SHP77 (cell line): ENCODE measurements at places on chromosomes 16 and 17.

- no peak for DNase-seq
Measured at GRCh38 chr17:44267818-44268490, at the start of gene SLC4A1. SLC4A1 (minus strand) TSS chr17:44268135; CDS start chr17:44262866, 5,269 bp downstream.

- DNase-seq, result no peak
Measured at GRCh38 chr17:5610956-5611355, 26.6 kb upstream of the NLRP1 start.

- no peak for DNase-seq
Measured at GRCh38 chr17:50768346-50768761, 1.0 kb upstream of the ANKRD40CL start.

DNA sequence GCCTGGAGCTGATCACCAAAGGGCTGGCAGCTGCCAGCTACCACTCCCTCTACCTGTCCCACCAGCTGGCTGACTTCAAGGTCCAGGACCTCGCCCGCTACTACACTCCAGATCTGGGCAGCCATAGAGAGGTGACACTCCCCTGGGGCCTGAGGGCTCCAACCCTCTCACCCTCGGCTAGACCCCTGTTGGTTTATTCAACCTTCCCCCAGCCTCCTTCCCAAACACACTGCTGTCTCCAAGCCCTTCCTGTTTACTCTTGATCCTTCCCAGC lies 18.0 kb downstream of the ALOX12B start:
- no peak for DNase-seq

- DNase-seq, result no peak
Measured at GRCh38 chr16:25020112-25020631, 5.0 kb upstream of the ARHGAP17 start.

GRCh38 chr17:78645421-78646295 lies 68.5 kb upstream of the DNAH17 start:
- no peak for DNase-seq

GRCh38 chr17:81304196-81305015 lies 9.3 kb upstream of the SLC38A10 start:
- DNase-seq, result no peak

DNA sequence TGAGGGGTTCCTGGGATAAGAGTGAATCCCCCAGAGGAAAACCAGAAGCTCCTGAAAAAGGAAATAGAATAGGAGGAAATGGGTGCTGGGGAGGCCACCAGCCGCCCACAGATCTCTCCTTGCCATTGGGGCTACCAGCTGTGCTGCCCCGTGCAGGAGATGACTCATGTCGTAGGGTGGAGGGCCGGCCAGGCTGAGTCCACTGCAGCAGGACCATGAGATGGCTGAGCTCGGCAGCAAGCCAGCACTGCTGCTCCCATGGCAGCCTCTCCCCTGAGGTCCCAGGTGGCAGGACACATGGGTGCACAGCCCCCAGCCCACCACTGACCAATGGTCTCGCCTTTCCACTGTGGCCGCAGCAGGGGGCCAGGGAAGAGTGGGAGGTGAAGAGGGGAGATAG lies 95.5 kb downstream of the GNAO1 start:
- no peak for DNase-seq
